Activated T-helper 1 cell treated with Interleukin-2 at 50 U/mL for 16 hours (primary cell): ENCODE measurements at places on chromosomes 16 and 17.

GRCh38 chr16:10738231-10739077 is 5.2 kb upstream of the NUBP1 start:
- DNase-seq: no peak

DNA sequence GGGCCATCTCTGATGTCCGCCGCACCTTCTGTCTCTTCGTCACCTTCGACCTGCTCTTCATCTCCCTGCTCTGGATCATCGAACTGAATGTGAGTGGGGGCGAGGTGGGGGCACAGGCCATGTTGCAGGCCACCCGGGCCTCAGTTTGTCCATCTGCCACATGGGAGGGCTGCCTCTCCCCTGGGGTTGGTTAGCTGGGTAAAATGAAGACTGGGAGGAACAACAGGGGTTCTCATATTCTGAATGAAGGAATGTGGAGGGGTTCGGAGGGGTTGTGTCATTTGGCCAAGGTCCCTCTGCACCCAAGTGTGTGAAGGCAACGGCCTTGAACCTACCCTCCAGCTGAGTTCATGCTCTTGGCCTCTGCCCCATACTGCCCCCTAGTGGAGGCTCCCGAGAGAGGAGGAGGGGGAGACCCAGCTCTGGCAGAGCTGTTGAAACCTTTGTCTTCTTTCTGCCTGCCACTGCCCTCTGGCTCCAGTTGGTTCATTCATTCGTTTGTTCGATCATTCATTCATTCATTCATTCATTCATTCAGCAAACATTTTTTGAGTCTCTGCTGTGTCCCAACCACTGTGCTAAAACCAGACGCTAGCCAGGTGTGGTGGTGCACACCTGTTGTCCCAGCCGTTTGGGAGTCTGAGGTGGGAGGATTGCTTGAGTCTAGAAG is 11.4 kb upstream of the TCAP start:
- DNase-seq: peak; percentile 60

GRCh38 chr16:67800338-67800926 is 5.9 kb downstream of the RANBP10 start:
- no peak for DNase-seq

- no peak for DNase-seq
Observed at GRCh38 chr16:30142672-30143346, 19.8 kb upstream of the MAPK3 start.

DNA sequence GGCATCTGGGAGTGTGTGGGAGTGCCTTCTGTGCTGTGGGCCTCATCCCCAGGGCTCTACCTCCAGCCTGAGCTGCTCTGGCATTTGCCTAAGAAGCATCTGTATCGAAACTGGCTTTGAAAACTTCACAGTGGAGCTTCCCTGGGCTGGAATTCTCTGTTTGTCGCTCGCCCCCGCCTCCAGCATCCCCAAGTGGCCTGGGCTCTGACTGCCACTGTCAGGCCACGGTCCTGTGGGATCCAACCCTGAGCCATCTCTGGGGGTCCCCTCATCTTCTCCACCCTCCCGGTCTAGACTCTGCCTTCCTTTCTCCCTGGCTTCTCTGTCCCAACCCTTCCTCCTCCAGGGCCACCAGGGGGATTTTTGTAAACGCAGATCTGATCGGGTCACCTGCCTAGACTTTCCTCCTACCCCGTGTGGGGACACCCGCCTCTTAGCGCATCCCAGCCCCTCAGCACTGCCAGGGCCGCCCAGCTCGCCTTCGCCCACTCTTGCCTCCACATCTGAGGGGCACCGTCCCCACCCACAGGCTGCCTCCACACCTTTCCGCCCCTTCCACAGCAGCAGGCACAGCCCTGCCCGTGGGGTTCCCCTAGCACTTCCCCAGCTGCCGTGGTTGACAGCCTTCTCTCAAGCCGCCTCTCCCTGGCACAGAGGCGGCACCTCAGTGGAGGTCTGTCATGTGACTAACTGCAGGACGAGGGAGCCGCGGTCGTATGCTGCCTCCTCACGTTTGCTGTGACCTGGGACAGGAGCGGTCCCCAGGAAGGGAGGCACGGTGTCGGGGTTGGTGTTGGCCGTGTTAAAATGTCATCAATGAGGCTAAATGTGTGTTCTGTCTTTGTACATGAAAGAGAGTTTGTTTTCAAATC is 12.0 kb downstream of the TBC1D24 start:
- peak; percentile 58 for DNase-seq
